ENCODE measurements at places on chromosomes 2 and 18.

DNA sequence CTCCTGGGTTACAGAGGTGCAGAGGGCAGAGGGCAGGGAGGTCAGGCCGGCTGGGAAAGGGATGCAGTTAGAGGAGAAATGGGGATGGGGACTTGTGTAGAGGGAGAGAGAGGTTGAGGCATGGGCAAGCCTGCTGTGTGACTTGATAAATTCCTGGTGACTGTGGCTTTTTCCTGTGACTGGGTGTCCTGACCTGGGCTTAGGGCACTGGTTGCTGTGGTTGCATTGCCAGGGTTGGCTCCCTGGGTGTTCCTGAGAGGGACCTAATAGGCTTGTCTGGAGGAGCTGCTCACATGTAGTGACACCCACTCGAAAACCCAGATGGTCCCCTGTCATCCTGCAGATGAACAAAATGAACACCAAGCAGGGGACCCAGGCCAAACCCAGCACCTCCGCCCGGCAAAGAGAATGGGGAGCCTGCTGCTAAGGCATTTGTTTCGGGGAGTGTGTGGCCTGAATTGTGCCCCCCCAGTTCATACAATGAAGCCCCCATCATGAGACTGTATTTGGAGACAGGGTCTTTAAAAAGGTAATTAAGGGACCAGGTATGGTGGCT, 78.6 kb downstream of the VWA3B start:
- no peak for DNase-seq

DNA sequence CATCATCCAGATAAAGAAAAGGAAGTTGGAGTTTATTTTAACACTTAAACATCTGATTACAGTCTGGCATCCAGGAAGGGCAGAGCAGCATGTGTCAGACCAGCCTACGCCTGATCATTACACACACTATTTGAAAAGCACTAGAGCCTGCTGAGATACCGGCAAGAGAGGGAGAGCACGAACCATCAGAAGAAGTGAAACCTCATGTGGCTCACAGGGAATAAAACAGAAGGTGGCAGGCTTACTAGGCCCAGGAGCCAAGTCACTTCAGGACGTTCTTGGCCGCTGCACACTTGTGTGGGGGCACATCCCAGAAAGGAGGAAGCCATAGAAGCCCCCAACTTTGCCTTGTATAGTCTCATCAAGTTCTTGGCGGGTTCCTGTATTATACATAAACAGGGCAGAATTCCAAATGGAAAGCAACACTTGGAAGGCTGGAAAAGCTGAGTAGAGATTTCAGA, 105.5 kb downstream of the UGGT1 start:
- DNase-seq: no peak

DNA sequence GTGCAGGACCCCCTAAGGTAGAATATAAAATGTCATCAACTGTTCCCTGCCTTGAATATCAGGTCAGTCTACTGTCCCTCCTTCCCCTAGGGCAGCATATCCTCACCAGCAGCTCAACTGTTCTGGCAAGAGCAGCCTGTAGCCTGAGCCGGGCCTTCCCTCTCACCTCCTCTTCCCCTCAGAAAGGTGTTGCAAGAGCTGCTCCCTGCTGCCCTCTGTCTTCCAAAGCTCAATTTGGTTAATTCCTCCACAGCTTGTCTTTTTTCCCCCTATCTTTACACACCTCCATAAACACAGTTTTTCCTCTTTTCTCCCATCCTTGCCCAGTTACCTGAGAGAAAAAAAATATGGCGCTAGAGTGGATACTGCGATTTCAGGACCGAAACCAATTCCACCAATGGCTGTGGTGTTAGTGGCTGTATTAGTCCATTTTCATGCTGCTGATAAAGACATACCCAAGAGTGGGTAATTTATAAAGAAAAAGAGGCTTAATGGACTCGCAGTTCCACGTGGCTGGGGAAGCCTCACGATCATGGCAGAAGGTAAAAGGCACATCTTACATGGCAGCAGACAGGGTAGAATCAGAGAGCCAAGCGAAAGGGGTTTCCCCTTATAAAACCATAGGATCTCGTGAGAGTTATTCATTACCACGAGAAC, 184.7 kb downstream of the MREG start:
- DNase-seq: peak; percentile 42

DNA sequence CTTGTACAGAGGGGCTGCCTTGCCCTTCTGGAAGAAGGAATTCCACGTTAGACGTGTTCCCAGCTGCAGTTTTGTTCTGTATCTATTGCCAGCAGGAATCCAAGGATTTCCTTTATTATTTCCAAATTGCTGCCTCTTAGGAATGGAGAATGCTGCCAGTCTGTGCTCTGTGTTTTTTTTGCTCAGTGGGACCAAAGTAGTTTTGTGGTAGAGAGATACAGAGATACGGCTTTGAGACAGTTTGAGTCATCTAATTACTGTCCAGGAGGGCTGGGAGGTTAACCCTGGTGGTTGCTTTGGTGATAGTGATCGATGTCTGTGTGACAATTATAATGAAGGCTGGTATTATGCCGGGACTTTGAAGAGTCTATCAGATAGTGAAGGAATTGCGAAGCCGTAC, 26.3 kb downstream of the ASAP2 start:
- no peak for DNase-seq

- DNase-seq: no peak
These were observed 97.4 kb upstream of the CCDC195 start for GRCh38 chr2:224813578-224813977.

DNA sequence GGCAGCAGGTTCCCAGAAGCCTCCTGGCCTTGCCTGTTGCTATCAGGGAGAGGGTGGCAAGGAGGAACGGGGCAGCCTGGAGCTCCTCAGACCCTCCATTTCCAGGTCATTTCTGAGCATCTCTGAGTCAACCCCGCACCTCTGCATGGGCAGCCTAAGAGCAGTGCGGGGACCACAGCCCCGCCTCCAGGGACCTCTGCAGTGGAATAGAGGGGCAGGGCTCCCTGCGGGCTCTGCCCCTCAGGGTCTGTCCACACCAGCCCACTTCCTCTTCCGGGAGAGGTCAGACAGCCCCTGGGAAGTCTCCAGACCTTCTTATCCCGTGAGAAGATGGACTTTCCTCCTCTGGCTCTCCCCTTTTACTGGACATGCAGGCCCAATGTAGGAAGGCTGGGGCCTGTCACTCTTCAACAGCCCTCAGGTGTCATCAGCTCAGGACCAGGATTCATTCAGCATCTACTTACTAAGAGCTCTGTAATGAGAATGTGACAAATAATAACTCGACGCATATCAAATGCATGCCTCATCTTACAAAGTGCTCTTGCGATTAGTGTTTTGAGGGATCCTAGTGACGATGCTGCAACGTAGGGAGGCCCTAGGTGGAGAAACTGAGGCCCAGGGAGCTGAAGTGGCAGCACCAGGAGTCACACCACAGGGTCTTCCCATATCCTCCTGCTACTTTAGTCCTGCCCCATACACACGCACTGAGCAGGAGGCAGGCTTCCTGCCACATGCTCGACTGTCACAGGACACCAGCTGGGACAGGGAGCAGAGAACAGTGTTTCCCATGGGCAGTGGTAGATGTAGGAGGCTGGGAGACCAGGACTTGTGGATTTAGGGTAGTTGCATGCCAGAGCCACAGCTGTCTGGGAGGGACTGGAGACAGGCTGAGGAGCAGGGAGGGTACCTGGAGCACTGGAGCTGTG, 28.0 kb downstream of the SH2D6 start:
- DNase-seq: no peak

- DNase-seq: no peak
These were observed 24.4 kb upstream of the TRPM8 start for GRCh38 chr2:233892793-233893192.

GRCh38 chr2:151482171-151482725, 72.5 kb downstream of the RIF1 start:
- DNase-seq: no peak

GRCh38 chr18:54787121-54787520, 41.2 kb upstream of the RAB27B start:
- DNase-seq: no peak

- DNase-seq: no peak
These were observed 5.9 kb upstream of the STARD7 start for GRCh38 chr2:96214554-96214953.

DNA sequence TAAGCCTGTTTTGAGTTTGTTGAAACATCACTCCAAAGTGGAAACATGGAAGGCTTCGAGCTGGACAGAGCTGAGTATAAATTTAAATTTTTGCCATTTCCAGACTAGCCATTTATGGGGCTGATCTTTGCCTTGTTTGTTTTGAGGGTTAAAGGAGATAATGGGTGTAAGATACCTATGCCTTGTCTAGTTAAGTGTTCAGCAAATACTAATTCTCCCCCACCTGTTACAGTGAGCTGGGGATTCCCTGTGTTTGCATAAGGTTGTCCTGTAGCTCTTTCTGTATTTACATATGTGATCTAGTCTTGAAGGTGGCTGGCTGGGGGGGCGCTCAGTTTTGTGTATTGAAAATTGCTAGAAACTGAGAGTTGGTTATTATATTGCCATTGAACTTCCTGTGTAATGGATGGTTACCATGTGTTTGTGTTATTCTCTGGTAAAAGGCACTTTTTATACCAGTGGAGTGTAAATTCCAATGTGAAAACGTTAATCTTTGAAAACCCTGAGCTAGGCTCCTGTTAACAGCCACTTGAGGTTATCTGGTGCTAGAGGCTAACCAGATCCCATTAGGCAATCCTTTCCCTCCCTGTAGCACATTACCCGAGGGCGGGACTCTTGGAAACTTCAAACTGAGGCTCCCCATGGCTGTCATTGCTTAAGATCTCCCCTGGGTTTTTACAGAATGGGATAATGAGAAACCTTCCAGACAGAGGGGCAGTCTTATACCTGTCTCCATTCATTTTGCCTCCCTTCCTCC, 26.7 kb downstream of the TANC1 start:
- DNase-seq: no peak

DNA sequence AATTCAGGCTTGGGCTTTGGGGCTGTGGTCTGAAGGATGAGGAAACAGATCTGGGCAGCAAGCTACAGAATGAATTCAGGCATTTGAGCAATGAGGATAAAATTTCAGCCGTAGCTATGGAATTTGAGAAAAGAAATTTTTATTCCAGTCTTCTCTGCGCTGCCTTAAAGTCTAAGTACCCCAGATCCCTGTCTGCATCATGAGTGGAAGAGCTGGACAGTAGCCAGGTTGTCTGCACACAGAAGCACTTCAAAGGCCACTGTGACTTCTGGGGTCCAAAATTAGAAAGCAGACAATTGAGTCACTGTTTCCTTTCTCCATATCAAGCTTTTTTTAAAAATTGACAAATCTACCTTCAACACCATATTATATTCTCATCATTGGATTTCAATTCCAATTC, 787.6 kb upstream of the GCFC2 start:
- DNase-seq: no peak

- DNase-seq: no peak
These were observed 125.2 kb upstream of the PIK3C3 start for GRCh38 chr18:41829647-41830516.

GRCh38 chr2:135997380-135997779, 12.0 kb upstream of the DARS1 start:
- DNase-seq: no peak

DNA sequence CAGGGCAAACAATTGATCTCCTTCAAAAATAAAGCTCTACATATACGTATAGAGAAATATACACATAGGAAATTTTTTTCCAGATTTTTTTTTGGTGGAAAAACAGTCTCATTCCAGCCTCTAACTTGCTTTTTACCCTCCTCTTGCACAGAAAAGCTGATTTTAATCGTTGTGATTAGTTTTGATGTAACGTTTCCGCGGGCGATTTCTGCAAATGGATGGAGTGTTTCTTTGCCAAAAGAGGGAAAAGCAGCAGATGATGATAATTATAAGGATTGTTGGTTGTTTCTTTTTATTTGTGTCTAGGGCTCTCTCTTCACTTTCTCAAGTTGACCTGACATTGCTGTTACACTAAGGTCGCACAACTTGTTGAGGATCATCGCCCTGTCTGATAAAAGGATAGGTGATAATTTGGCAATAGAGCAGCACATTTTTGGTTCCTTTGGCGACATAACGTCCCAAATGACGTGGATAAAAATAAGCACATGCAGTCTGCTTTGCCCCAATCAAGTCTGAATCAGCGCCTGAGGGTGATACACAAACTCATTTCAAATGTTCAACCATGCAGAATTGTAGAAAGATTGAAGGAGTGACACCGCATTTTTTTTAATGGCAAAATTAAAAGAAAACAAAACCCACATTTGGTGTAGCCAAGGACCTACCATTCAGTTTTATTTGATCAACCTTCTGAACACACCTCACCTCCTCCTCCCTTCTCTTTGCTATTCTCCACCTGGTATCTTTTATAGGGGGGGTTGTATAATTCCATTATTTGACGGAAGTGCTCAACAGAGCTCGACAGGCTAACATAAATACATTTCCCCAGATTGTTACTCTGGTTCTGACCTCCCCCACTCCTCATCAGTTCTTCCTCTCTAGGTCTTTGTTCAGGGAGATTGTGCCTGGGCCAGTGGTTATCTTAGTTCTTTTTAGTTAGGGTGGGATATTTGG, 109.6 kb upstream of the KCTD1 start:
- no peak for DNase-seq

GRCh38 chr18:49834258-49834657, 20.9 kb upstream of the ACAA2 start:
- no peak for DNase-seq

DNA sequence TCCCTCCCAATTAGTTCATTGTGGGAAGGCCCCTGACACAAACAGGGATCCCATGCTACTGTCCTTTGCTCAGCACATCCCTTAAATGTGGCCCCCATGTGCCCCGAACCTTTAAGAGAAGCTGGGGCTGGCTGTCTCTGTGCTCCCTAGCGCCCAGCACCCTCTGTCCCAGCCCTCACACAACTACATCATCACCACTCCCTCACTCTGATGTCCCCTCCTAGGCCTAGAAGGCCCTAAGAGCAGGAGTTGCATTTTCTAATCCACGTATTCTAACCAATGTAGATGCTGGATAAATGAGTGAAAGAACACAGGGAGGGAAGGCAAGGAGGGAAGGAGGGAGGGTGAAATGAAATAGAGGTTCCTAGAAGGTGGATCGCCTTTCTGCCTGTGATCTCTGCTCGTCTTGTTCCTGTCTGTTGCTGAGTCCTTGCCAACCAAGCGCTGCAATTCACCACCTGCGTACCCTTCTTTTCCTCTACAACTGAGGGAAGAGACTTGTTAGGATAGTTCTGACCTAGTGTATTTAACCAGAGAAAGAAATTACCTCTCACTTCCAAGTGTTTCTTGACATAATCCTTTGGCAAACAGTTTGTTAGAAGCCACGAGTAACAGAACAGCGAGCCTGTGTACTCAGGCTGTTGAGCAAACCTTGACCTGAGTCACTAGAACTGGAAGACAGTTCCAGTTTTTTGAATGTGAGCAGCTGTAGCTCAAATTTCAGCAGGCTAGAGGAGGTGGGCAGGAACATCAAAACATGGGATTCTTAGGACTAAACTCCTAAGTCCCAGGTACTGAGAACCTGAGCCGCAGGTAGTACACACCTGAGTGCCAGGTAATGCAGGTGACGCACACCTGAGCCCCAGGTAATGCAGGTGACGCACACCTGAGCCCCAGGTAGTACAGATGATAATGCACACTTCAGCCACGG, 181.5 kb upstream of the ID2 start:
- no peak for DNase-seq

GRCh38 chr18:69567813-69568488, 167.3 kb downstream of the DOK6 start:
- no peak for DNase-seq

GRCh38 chr2:109382226-109382895, 231.4 kb downstream of the SEPTIN10 start:
- DNase-seq: no peak
